ENCODE measurements at places on chromosomes 4 and X.

DNA sequence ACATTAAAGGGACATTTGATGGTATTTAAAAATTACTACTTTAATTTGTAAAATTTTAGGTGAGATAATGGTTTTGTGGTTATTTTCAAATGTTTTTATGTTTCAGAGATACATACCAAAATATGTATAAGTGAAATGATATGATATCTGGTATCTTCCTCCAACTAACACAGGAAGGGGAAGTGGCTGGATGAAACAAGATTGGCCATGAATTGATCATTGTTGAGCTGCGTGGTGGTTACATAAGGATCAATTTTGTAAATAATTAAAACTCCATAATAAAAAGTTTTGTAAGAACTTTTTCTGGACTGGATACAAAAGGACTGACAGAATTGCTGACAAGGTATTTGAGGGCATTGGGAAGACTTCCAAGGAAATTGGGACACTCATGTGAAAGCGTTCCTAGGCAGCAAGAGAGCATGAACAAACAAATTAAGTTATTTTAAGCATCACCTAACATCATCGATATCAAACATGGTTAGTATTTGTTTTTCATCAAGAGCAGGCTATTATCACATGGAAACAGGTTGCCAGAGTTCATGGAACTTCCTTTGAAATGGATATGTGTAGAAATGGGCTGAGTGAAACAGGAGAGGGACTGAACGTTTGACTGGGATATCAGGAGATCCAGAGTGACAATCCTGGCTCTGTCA lies 4.4 kb upstream of the PGM2 start:
- no peak for DNase-seq

GRCh38 chr4:22531311-22532019 lies 15.6 kb upstream of the ADGRA3 start:
- DNase-seq, result no peak

DNA sequence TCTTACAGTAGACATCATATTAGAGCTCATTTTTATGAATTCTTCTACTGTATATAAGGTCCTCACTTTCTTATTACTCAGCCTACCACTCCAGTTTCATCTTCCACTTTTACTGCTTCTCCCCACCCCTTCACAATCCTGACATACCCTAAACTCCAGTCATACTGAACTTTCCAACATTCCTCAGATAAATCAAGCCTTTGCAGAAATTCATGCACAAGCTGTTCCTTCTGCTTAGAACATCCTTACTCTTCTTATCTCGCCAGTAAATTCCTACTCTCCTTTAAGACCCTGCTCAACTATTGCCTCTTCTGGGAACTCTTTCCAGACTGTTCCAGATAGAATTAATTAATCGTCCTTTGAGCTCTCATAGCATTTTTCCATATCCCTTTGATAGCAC lies 24.8 kb downstream of the RTL9 start:
- no peak for DNase-seq

- no peak for DNase-seq
These were observed 167.2 kb downstream of the CEP135 start for GRCh38 chr4:56115898-56116297.

- no peak for DNase-seq
These were observed 114.5 kb upstream of the SLIT2 start for GRCh38 chr4:20137176-20137575.

- DNase-seq, result peak; percentile 42
These were observed 220.1 kb upstream of the STK26 start for GRCh38 chrX:131802836-131803626.

GRCh38 chr4:147678106-147678505 lies 5.9 kb downstream of the PRMT9 start:
- no peak for DNase-seq

GRCh38 chr4:183507925-183508696 lies 3.3 kb downstream of the ING2 start:
- no peak for DNase-seq

DNA sequence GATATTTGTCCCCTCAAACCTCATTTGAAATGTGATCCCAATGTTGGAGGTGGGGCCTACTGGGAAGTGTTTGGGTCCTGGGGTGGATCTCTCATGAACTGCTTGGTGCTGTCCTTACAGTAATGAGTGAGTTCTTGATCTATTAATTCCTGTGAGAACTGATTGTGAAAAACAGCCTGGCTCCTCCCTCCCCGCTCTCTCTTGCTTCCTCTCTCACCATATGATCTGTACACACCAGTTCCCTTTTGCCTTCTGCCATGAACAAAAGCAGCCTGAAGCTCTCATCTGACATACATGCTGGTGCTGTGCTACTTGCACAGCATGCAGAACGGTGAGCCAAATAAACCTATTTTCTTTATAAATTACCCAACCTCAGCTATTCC lies 11.2 kb upstream of the YIPF7 start:
- DNase-seq, result no peak

DNA sequence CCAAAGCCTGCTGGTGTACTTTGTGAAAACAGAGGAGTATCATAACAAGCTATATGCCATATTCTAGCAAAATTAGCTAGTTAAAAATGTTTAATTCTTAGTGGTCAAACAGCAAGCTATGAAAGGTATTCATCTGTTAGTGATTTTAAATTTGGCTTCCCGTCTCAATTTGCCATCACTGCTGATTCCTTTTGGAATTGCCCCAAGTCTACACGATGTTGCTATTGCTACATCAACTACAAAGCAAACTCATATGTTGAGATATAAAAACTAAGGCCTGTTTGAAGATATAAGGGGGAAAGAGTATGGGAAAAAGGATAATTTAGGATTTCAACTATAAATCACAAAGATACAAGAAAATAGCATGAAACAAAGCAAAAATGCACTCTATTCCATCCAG lies 146.1 kb downstream of the COL25A1 start:
- no peak for DNase-seq

GRCh38 chrX:124475358-124475757 lies 129.0 kb downstream of the SH2D1A start:
- no peak for DNase-seq

- DNase-seq, result no peak
These were observed 80.5 kb upstream of the GALNT7 start for GRCh38 chr4:173088144-173088543.

DNA sequence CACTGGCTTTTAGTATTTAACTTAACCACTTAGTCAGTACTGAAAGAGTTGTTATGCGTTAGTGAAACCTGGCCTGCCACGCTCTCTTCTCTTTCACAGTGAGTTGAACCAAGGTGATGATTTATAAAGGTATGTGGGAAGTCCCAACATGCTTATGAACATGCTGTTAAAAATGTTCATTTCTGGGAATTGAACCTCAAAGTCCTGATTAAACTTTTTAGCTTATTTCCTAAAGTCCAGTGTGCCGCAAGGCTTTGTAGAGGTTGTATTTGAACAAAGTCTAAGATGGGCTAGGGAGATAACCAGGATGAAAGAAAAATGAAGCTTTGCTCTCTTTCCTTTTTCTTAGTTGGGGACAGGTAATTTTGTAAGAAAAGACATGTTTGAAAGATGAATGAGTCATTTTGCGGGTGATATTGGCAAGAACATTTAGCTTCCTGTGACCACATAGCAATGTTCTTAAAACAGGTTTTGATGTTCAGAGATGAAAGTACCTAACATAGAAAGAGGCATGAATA lies 270.3 kb downstream of the DTHD1 start:
- no peak for DNase-seq

- no peak for DNase-seq
These were observed 18.4 kb downstream of the CT47B1 start for GRCh38 chrX:120857240-120857639.

DNA sequence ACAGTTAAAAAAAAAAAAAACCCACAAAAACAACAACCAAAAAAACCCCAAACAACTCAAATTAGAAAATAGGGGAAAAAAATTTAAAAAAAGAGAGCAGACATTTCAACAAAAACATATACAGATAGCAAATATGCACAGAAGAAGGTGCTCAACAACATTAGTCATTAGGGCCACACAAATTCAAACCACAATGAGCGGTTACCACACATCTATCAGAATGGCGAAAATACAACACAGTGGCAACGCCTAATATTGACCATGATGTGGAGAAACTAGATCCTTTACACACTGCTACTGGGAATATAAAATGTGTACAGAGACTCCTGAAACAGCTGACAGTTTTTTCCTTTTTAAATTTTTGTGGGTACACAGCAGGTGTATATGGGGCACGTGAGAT lies 19.4 kb downstream of the LYAR start:
- DNase-seq, result no peak

DNA sequence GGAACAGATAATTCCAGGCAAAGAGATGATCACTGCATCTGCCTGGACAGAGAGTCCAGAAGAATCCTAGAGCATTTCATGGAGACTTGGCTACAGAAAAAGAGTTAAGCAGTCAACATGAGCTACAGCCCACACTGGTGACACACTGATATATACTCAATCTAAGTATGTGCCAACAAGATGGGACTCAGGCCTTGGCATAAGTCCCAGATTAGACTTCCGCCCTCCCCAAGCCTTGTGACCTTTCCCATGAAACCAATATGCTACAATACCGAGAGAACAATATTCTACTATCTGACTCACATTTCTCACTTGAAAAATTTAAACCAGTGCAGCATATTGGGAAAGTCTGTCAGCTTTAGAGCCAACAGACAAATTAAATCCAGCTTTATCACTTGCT lies 65.7 kb upstream of the SLITRK2 start:
- DNase-seq, result no peak

GRCh38 chr4:144989306-144989705 lies 108.7 kb downstream of the ANAPC10 start:
- no peak for DNase-seq

GRCh38 chrX:72526534-72527508 lies 45.8 kb downstream of the HDAC8 start:
- DNase-seq, result no peak

DNA sequence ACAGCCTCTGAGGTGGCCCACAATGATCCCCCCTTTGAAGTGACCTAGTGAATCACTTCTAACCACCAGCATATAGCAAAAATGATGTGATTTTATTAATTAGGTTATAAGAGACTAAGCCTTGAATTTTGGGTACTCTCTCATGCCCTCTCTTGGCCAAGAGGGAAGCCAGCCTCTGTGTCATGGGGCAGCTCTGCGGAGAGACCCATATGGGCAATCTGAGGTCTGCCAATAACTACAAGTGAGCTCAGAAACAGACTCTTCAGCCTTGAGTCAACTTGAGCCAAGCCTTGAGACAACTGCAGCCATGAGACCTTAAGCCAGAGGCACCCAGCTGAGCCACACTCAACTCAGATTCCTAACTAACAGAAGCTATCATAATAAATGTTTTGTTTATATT lies 45.7 kb downstream of the MANBA start:
- DNase-seq, result no peak

GRCh38 chr4:38090455-38091246 lies 130.5 kb downstream of the PTTG2 start:
- DNase-seq, result no peak

GRCh38 chr4:94399721-94400120 lies 52.0 kb upstream of the PDLIM5 start:
- DNase-seq, result no peak

Measured in stimulated activated CD8-positive, alpha-beta memory T cell treated with anti-CD3 and anti-CD28 coated beads, Interleukin-2, amount 100 ng/mL, for 1 hour (primary cell).